Cortex of kidney (tissue), 1 donor: ENCODE measurements at places on chromosomes 16 and 17.

DNA sequence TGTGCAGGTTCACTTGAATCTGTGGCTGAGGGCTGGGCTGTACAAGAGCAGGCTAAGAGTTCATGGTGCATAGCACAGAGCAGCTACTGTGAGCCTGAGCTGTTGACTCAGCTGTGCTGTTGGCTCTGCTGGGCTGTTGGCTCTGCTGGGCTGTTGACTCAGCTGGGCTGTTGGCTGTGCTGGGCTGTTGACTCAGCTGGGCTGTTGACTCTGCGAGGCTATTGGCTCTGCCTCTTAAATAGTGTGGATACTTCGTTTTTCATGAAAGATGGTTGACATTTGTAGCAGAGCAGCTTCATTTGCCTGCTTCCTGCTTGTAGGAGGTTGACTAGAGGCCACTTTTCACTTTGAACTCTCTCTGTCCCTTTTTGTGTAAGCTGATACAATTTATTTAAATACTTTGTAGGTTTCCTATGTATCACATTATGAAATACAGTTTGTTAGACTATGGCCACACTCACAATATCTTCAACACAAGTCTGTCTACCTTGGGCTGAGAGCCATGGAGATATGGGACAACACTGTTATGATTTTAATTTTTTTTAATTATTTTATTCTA, 40.3 kb upstream of the CCNF start:
- no peak for DNase-seq

- no peak for DNase-seq
These were observed 52.0 kb downstream of the MAP2K6 start for GRCh38 chr17:69466451-69466850.

DNA sequence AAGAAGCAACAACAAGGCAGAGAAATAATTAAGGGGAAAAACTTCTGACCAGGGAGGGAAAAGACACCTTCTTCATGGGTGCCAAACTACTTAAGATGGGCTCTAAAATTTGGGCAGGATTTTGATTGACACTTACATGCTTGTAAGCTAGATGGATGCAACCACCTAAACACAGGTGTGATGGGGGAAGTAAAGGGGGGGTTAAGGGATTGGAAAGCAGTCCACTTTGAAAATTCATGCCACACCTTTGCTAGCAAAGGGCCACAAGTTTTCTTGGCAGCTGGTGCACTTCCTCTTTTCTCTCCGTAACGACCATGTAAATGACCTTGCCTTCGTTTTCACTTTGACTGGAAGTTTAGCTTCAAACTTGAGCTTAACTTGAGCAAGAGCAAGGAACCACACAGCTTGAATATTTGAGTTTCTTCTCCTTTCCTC, 14.3 kb upstream of the PRKAR1A start:
- no peak for DNase-seq

- no peak for DNase-seq
These were observed 89.6 kb downstream of the CDH13 start for GRCh38 chr16:82716361-82716855.

GRCh38 chr16:56862776-56863175, 2.2 kb upstream of the SLC12A3 start:
- no peak for DNase-seq
